ENCODE measurements at places on chromosomes 5 and 9.

- no peak for DNase-seq
Observed at GRCh38 chr9:135081264-135081660, 6.2 kb upstream of the OLFM1 start.

- no peak for DNase-seq
Observed at GRCh38 chr5:170628691-170629565, 125.1 kb downstream of the KCNIP1 start.

DNA sequence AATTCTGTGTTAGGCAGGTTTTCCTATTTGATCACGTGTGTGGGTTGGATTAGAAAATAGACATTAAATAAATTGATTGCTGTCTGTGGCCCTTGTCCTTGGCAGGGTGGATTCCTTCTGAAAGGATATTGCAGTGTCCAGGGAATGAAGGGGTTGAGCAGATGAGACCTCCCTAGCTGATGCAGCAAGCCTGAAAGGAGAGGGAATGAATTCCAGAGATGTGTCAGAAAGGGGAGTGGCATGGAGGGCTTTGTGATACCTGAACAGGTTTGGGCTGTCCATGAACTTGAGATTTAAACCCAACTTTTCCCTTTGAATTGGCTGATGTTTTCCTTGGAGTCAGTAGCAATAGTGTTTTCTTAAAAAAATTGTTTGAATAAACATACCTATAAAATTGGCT lies 66.8 kb downstream of the ADCY2 start:
- DNase-seq: no peak

DNA sequence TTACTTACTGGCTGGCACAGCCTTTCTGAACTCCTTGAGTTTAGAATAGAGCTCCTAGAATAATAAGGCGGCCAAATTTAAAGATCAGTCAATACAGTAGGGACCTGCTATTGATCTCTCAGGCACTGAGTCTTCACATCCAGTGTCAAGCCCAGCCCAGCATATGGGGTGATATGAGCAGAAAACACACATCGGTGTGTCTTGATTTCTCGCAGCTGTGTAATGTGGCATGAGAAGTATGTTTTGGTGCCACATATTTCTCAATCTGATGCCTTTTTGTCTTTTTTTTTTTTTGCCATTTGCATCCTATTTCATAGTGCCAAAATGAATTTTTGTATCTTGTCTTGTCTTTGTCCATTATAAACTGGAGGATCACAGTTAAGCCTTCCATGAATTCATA lies 51.4 kb upstream of the FSD1L start:
- DNase-seq: no peak

DNA sequence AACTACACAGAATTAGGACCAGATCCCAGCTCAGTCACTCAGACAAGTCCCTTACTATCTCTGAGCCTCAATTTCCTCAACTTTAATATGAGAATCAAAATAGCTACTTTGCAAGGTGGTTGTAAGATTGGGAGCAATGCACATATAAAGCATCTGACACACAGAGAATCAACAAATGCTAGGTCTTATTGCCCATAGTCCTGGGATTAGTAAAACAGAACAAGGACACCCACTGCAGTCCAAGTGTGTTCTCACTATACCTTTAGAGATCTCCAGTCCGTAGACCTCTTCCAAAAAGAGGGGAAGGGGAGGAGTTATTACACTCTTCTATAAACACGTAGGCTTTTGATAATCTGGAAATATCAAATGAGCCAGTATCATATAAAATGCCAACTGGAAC lies 190.0 kb downstream of the CCDC192 start:
- DNase-seq: no peak

GRCh38 chr9:26947736-26948135 lies 694 bp upstream of the PLAA start:
- DNase-seq: peak; percentile 7

All from CD4-positive, alpha-beta T cell treated with Interleukin-17A for 4 hours (primary cell).